ENCODE measurements at places on chromosomes 5 and 9.

DNA sequence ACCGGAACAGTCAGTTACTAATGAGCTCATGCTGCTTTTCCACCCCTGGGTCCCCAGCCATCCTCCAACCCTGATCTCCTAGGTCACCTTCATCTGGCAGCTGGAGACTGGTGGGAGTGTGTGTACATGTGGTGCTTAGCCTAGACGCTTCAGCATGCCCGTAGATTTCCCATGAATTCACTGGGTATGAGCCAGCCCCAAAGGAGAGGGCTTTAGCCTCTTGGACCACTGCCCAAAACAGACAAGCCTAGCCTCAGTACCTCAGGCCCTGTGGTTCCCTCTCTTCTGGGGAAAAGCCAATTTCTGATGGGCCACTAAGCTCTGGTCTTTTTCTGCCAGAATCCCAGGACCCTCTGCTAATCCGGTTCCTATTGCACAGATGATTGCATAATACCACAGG, 48.0 kb upstream of the ASTN2 start:
- DNase-seq: no peak

GRCh38 chr9:124696101-124696500, 75.0 kb downstream of the NR6A1 start:
- DNase-seq: no peak

GRCh38 chr9:93967020-93967803, 12.1 kb upstream of the BARX1 start:
- DNase-seq: no peak

- no peak for DNase-seq
Measured at GRCh38 chr5:143820451-143820850, 8.5 kb downstream of the HMHB1 start.

DNA sequence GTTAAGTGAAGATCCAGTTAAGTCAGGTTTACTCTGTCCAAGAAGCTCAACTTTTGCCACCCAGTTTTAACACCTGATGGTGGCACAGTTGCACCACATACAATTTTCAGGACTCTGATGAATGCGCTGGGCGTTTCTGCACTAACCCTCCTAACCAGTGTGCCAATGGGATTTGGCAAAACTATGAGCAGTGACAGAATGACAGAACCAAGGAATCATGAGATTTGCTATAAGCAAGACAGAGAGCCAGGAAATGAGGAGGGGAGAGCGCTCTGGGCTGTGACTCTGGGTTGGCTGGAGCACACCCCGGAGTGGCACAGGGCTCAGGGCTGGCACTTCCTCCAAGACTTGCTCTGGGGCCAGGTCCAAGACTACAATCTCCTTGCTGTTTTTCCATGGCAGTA, 84.1 kb downstream of the SH3PXD2B start:
- no peak for DNase-seq

DNA sequence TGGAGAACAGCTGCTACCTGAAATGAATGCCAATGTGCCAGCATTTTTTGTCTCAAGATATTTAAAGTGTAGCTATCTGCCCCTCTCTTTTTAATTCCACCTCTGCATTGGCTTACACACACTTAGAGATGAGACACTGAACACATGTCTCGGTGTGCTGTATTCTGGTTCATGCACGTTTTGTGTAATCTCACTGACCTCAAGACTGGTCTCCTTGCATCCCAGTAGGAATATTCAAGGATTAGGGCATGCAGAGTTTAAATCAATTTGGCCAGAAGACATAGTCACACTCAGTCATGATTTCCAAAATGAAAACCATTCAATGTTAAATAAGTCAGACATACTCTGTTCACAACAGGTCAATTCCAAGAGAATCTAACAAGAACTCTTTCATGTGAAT, 561.8 kb upstream of the TUSC1 start:
- no peak for DNase-seq

GRCh38 chr9:120136696-120137095, 443.3 kb downstream of the CDK5RAP2 start:
- no peak for DNase-seq

DNA sequence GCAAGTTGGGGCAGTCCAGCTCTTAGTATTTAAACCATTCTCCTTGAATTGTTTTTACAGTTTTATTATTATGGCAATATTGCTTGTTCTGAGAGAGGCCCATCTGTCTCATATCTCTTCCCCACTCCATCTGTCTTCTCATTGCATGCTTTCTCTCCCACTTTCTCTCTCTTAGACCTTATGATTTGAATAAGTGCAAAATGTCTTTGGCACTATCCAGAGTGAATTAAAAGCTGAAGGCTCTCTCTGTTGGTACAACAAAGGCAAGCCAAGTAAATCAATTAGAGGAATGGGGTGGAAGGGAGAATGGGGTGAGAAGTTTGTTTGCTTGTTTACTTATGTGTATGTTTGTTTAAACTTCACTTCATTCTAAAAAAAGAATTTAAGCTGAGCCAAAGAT, 195.3 kb upstream of the RFX3 start:
- no peak for DNase-seq

GRCh38 chr5:128491291-128491690, 46.8 kb downstream of the FBN2 start:
- no peak for DNase-seq

DNA sequence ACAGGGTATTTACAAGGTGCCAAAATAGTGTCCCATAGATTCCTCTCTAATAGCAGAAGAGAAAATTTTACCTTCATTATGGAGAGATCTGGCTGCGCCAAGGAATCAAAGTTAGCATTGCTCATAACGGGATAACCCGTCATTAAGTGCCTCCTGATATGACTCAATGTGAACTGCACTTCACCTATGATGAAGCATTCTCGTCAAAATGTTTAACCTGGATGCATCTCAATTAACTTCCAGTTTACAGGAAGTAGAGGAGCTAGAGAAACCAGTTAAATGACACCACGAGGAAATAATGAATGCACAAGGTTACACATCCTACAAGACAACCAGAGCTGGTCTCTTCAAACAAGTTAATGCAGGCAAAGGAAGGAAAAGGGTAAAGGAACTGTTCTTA, 17.2 kb downstream of the FBXW11 start:
- DNase-seq: no peak

DNA sequence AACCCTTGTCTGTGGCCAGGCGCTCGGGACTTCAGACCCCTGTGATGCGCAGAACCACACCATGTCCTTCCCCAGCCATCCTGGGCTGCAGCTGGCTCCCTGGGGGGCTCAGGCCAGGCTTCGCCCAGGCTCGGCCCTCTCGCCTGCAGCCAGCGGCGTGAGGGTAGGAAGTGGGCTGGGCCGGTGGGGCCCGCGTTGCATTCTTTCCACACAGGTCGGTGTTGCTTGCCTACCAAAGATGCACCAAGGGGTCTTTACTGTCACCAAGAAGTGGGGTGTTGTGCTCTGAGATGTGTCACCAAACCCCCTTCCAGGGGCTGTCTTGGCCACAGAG, 48.3 kb upstream of the RNF130 start:
- no peak for DNase-seq

DNA sequence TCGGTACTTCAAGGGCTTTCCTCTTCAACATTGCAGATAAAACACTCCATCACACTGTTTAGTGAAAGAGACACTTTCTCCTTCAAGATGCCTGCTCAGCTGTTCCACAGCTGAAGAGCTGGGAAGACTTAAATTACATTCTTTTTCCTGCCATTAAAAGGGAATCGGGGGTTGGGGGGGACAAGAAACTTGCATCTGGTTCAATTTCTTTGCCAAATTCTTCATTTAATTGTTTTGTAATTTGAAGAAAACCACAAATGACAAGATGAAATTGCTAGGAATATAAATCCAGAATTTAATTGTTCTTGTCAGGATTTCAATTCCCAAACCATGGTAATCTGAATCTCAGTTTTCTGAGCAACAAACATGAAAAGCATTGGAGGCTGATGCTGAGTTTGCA, 478.3 kb downstream of the EBF1 start:
- no peak for DNase-seq

DNA sequence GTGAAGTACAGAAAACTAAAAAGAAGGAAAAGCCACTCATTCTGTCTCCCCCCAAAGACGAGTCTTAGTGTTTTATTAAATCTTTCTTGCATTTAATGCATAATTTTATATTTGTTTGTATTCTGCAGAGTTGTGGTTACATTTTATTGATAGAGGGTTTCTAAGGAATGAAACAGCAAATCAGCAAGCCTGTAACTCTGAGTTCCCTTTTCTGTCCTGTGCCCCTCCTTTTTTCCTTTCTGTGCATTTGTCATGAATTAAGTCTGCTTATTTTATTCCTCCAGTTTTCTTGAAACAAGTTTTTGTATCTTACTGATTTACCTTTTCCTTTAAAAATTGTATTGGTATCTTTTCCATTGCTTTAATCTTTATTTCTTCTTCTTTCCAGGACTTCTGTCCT, 132.8 kb downstream of the MUSK start:
- no peak for DNase-seq

DNA sequence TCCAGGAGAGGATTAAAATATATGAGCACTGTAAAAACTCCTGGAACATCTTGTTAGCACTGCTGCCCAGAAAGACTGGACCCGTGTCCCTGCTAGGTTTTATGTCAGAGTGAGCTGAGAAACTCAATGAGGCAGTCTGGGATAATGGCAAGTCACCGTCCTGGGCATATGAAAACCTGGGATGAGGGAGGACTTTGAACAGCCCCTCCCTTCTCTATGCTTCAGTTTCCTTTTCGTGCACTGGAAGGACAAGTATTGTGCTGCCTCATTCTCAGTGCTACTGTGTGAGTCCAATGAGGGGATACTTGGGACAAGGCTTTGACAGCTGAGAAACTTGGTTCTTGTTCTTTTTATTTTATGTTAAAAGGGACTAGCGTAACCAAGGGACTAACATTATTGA, 143.0 kb upstream of the SHB start:
- DNase-seq: peak; percentile 3

- no peak for DNase-seq
Measured at GRCh38 chr5:141848744-141849414, 29.3 kb downstream of the PCDH1 start.

- no peak for DNase-seq
Measured at GRCh38 chr9:127038531-127038930, 83.9 kb downstream of the ANGPTL2 start.

GRCh38 chr9:21995666-21996398, 1.2 kb downstream of the CDKN2B-AS1 start:
- peak; percentile 66 for DNase-seq

DNA sequence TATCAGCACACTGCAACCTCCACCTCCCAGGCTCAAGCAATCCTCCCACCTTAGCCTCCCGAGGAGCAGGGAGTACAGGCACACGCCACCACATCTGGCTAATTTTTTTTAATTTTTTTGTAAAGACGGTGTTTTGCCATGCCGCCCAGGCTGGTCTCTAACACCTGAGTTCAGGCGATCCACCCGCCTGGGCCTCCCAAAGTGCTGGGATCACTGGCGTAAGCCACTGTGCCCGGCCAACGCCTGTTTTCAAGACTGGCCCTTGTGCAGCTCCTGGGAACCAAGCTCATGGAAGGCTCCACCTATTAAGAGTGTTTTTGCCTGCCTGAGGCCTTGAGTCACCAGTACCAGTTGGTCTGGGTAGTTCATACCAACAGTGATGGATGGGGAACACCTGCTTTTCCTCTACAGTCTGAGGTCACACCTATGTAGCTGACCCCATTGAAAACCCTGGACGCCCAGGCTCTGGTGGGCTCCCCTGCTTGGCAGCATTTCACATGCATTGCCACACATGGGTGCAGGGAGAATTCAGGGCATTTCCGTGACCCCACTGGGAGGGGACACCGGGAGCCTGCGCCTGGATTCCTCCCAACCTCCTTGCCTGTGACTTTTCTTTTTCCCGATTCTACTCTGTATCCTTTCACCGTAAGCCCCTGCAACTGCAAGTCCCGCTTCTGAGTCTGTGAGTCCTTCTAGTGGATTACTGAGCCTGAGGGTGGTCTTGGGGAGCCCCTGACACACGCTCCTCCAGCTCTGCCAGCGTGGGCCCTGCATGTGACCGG, 63.5 kb downstream of the ZNF354C start:
- peak; percentile 35 for DNase-seq

DNA sequence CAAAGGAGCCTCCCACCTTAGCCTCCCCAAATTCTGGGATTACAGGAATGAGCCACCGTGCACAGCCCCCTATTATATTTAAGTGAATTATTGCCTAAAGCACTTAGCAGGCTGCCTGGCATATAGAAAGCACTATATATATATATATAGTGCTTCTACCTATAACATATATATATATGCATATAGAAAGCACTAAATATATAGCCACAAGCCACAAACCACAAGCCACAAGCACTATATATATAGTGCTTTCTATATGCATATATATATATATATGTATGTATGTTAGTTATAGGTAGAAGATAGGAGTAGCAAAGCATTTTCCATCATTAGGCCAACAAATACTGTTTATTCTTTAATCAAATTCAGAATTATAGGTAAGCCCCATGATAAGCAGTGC, 185.8 kb downstream of the CWC27 start:
- DNase-seq: no peak

GRCh38 chr9:131142160-131142559, 16.8 kb downstream of the NUP214 start:
- DNase-seq: no peak

- no peak for DNase-seq
Measured at GRCh38 chr5:150313501-150313900, 10.8 kb upstream of the ARSI start.

- DNase-seq: no peak
Measured at GRCh38 chr9:118522093-118523028, 818.2 kb downstream of the TLR4 start.

- DNase-seq: peak; percentile 68
Measured at GRCh38 chr9:98808411-98808815, 943 bp downstream of the GALNT12 start.

- no peak for DNase-seq
Measured at GRCh38 chr5:11622785-11623184, 281.5 kb downstream of the CTNND2 start.

GRCh38 chr5:163963881-163964280, 458.5 kb downstream of the MAT2B start:
- no peak for DNase-seq

GRCh38 chr9:126318858-126319257, 7.8 kb upstream of the MVB12B start:
- DNase-seq: no peak

DNA sequence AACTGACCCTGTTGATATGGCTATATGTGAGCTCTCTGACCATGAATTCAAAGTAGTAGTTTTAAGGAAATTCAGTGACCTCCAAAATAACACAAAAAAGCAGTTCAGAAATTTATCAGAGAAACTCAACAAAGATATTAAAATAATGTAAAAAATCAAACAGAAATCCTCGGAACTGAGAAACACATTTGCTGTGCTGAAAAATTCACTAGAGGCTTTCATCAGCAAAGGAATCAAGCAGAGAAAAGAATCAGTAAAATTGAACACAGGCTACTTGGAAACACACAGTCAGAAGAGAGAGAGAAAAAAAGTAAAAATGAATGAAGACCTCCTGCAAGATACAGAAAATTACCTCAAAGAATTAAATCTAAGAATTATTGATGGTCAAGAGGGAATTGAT, 417.2 kb downstream of the TMEM232 start:
- DNase-seq: no peak

DNA sequence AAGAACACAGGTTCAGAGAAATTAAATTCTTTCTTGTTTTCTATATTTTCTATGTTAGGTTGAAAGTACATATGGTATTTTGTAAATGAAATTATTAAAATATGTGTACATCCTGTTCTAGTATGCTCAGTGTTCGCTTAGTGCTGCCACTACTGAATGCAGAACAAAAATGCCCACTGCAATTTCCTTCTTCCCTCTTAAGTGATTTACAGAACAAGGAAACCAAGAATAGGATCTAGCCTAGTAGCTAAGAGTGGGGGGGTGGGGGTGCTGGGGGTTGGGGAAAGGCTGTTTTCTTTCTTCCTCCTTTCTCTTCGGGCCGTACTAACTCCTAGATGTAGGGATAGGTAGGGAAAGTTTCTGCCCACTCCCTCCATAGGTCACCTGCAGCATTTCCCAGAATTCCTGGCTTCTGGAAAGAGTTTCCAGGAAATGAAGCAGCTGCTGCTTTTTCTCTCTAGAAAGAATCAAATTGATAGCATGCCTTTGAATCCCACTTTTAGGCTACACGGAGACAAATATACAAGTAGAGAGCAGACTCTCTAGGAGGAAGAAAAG, 15.7 kb downstream of the SPATA9 start:
- no peak for DNase-seq
